ENCODE measurements at places on chromosomes 13 and 19.

- no peak for DNase-seq
Measured at GRCh38 chr19:49061000-49061399, 3.5 kb upstream of the CGB7 start.

DNA sequence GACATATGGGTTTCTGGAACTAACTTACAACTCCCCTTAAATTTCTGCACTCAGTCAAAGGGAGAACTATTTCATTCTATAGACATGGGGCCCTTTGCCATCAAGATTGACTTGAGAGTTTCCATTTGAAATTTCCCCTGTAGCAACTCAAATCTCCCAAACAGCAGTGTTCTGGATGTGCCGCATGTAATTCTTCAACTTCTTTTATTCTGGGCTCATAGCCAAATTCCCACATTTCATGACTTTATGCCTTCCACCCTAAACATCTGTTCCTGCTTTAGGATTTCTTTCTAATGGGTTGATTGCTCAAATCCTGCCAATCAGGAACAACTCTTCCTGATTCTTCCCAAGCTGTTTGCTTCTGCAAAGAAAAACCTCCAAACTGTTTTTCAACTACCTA lies 336.0 kb downstream of the TBC1D4 start:
- DNase-seq: no peak

GRCh38 chr13:97307118-97307881 lies 85.2 kb downstream of the MBNL2 start:
- DNase-seq: no peak

GRCh38 chr19:17555929-17556813 lies 722 bp downstream of the COLGALT1 start:
- peak; percentile 77 for DNase-seq

GRCh38 chr13:26229080-26229615 lies 7.0 kb upstream of the RNF6 start:
- DNase-seq: no peak

DNA sequence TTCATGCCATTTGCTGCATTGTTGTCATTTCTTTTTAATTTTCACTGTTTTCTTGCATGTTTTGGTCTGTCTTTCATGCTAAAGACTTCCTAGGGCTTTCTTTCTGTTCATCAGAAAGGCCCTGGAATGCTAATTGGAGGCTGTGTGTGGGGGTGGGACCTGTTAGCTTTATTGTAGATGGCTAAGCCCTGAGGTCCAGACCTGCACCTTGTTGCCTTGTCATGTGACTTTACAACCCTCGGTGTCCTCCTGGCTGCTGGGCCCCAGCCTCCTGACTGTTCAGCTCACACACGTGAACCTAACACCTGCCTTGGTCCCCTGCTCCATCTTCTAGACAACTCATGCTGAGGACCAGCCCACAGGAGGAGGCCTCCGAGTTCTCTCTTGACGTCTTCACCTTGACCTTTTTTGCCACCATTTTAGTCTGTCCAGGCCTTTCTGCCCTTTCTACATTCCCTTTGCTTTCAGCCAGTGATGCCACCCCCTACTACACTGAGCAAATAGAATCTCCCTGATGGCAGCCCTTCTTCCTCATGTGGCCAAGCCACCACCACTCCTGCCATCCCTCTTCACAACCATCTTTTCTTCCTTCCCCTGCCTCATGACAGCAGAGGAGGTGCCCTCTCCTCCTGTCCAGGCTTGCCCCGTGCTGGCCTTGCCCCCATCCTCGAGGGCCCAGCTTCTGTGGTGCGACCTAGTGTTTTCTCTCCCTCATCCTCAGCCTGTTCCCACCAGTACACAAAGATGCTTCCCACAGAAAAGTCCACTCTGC lies 41.4 kb upstream of the GPI start:
- no peak for DNase-seq

GRCh38 chr19:5424192-5424973 lies 30.8 kb upstream of the ZNRF4 start:
- no peak for DNase-seq

DNA sequence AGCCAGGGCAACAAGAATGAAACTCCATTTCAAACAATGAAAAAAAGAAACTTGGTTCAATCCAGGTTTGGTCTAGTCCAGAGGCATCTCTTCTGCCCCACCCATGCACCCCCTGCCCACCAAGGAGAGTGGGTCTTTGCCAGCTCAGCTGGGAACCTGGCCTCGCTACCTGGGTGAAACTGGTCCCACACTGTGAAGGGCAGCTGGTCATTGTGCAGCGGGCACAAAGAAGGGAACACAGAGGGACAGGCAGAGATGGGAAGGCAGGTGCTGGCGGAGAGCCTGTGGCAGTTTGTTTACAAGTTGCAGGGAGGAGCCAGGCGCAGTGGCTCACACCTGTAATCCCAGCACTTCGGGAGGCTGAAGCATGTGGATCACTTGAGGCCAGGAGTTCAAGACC lies 50.2 kb downstream of the CPAMD8 start:
- no peak for DNase-seq

DNA sequence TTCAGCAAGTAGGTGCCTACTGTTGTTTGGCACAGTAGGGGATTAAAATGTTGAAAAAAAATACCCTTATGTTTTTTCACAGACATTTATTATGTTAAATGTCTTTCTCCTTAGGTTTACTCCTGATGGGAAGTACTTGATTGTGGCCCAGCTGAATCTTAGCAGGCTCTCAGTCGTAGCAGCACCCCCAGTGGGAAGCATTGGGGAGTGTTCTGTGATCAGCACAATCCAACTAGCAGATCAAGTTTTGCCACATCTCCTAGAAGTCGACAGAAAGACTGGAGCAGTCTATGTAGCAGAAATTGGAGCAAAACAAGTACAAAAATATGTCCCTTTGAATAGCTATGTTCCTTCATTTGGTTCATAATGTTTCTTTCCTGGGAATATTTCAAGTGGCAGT lies 9.3 kb downstream of the NHLRC3 start:
- DNase-seq: no peak
